ENCODE measurements at places on chromosomes 5 and 9. TPM values are rescaled to one million over a fixed set of nuclear protein-coding genes. Genes with fewer than 3 reads are reported as not detected.

Gene FRRS1L
- total RNA-seq, result under 0.01 TPM

Gene PCDHGA7
- total RNA-seq, result 0.89 TPM

Gene BNIP1
- 25.1 TPM for total RNA-seq

Gene APBB3
- total RNA-seq, result 6.0 TPM

Gene ERAP2
- 8.0 TPM for total RNA-seq

Gene ROR2
- total RNA-seq, result 24.1 TPM

Measured in myometrial cell (primary cell).